ENCODE measurements at places on chromosomes 1 and 21. TPM values are rescaled to one million over a fixed set of nuclear protein-coding genes. Genes with fewer than 3 reads are reported as not detected.

The LEFTY1 gene
- not detected for total RNA-seq

The SPRR3 gene
- total RNA-seq, result not detected

The KCNN3 gene
- 3.2 TPM for total RNA-seq

The ARHGEF2 gene
- 70.8 TPM for total RNA-seq

The SPATA45 gene
- total RNA-seq, result not detected

The TRIM63 gene
- total RNA-seq, result 219 TPM

The CHD5 gene
- 0.12 TPM for total RNA-seq

The SLC1A7 gene
- 0.85 TPM for total RNA-seq

DNA sequence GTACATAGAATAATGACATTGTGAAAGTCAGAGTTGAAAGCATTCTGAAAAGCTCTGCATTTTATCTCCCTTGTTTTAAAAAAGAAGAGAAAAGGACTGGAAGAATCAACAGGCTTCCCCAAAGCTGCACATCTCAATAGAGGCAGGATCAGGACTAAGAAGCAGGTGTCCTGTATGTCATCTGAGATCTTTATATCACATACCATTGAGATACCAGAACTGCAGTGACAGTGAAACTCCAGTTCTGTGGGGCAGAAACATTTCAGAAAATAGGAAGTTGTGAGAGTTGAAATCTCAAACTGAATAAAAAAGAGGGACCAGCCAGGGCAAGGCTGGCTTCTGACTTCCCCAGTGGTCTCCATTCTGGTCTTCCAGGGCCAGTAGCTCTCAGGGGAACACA is 33.0 kb upstream of the SH2D1B start:
- no peak for DNase-seq

DNA sequence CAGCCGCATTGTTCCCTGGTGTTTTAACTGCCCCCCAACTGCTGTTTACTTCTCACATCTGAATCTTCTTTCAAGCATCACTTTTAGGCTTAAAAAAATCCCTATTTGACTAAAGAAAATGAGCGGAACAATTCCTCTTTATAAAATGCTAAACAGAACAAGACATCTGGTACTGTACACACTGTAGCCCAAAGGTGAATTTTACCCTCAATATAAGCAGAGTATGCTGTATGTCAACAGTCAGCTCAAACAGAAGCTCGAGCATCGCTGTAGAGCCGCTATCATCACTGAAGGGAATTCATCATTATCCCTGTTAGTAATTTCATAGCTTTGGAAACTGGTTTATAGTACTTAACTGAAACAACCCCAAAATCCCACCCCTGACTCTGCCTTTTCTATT is 85.3 kb downstream of the LRRC8D start:
- no peak for DNase-seq

GRCh38 chr1:155893389-155894142 is 17.6 kb downstream of the RIT1 start:
- peak; percentile 30 for DNase-seq

DNA sequence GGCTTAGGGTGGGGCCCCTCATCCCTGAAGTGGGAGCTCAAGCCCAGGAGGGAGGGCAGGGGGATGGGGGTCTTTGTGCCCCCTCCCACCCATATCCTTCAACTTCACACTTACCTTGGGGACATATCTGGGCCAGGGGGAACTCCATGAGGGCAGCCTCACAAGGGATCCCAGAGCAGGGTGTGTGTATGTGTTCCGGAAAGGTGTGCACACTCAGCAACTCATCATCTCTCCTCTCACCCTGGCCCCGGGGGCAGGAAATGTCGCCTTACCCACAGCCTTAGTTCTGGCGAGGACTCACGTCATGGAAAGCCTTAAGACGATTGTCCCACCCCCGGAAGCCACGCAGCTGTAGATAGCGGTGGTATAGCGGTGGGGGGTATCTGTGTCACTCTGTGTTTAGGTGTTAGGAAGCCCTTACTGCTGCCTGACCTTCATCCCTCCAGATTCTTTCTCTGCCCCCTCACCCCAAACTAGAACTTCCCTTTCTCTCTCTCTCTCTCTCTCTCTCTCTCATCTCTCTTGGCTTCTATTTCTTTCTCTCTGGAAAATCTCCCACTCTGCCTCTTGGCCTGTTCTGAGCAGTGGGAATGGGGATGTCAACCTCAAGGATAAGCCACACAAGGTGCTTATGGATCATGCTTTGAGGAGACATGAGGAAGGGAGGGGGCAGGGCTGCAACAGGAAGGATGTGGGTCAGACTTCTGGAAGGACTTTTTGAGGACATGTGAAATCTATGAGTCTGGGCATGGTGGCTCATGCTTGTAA is at the start of gene SH2D2A:
TSS of gene SH2D2A (minus strand) at position 288 of the 768 bp plus-strand sequence. CDS start at position 148, 140 bp downstream.
- peak; percentile 71 for DNase-seq

- DNase-seq, result no peak
Observed at GRCh38 chr1:242770366-242770765, 245.9 kb upstream of the PLD5 start.

GRCh38 chr1:209307846-209308245 is 275.7 kb upstream of the CAMK1G start:
- no peak for DNase-seq

GRCh38 chr1:202501281-202501680 is 152.8 kb downstream of the PPP1R12B start:
- no peak for DNase-seq

DNA sequence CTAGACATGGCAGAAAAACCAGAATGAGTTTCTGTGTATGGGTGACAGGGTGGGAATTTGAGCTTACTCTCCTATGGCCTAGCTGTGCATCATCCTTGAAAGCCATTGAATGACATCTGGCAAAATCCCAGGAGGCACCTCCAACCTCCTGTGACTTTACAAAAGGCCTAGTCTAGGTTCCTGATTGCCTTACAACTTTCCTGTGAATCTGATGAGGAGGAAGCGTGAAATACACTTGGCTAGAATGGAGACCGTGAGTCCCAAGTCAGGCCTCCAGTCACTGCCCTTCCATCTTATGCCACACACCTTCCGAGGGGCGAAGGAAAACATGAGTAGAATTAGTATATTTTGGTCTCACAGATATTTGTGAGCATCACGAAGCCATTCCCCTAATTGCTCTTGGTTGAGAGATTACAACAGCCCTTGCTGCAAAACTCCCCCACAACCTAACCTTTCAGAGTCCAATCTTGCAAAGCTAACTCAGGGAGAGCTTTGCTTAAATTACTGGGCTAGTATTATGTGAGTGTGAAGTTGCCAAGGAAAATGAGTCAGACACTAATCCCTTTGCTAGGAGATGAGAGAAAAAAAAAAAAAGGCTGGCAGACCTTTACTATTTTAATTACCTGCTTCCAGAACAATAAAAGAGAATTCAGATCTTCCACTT is 36.3 kb upstream of the PAXBP1 start:
- DNase-seq, result no peak

GRCh38 chr1:95636897-95637296 is 402.9 kb downstream of the RWDD3 start:
- no peak for DNase-seq

DNA sequence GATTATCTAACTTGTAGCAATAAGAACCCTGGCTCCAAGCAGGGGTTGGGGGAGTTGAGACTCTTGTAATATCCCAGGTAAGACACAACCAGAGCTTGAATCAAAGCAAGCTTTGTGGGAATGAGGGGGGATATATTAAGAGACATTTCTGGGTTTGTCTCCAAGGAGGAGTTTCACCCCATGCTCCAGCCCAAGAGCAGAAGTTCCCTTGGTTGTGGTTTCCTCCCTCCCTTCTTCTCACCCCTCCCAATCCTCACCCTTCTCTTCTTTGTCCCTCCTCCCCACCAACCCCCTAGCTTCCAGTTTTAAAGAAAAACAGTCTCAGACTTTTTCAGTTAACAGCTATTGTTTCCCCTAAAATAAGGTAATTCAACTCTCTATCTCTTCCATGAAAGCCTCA is 11.9 kb downstream of the TRAF3IP3 start:
- no peak for DNase-seq

DNA sequence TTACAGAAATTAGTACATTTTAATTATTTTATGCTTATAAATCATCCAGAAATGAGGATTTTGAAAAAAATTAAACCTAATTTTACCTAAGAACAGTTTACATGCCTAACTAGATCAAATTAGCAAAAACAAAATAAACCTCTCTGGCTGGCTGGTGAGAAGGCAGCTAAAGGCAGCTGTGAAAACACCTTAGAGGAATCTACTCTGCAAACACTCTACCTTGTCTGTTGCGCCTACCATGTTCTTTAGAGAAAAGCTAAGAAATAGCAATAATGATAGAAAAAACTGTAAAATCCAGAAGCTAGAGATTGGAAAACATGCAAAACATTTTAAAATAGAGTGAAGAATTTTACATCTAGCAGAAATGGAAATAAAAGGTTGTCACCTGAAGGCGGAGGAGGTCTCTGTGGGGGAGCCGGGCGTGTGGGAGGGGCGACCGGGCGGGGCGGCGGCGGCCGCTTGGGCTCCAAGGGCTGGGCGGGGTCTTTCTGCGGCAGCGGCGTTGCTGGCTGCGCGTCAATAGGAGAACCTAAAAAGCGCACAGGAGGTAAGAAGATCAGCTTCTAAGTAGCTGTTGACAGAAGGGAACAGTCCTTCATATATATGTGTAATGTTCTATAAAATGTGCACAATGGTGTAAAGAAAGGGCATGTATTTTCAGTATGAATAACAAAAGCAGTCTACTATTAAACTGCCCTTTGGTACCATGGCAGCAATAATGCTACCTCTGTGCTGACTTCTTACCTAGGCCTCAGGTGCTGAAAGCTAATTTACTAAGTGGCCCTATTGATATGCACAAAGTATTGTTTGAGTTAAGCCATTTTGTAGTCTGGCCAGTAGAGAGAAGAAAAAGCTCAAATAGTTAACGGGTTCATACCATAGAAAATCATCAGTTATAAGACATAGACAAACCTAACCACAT is 33.3 kb upstream of the CFAP298 start:
- no peak for DNase-seq

DNA sequence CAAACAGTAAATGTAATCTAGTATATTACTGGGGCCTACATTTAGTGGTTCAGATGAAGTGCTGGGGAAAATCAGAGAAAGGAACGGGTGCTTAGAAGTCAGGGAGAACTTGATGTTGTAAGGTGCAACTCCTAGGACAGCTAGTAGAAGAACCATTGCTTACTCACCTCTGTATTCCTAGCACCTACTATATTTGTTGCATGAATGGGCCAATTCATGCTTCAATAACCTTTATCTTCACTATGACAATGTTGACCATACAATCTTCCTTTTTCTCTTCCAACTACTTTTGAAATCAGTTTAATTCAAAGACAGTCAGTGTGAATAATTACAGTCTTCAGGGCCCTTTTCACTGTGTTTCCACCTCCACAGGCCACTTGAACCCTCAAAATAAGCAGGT is 125.0 kb upstream of the DMRTA2 start:
- no peak for DNase-seq

DNA sequence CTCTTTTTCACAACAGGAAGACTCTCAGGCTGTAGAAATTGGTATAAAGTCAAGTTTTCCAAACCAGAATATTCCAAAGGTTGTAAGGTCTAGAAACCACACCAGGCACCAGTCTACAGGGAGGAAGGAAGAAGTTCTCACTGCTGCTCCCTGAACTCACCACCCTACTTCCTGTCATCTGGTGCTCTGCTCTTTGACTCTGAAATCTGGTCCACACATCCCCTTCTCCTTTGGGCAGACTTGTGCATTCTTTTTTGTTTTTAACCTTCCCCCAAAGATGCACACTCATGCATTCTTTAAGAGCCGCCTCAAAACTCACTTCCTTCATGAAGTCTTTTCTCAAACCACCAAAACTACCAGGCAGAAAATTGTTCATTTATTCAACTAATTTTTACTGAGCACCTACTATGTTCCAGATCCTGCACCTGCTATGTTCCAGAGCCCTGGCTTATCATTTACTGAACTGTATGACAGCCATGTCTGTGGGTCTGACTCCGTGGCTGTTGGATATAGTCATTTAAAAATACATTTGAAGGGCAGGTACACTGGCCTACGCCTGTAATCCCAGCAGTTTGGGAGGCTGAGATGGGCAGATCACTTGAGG is 30.1 kb upstream of the EPS15 start:
- DNase-seq, result no peak

GRCh38 chr1:223331301-223331700 is 32.7 kb downstream of the SUSD4 start:
- DNase-seq, result no peak

All from left cardiac atrium (tissue), 4 donors.